Amygdala (tissue), 56 donors: ENCODE measurements at places on chromosomes 2 and 18.

DNA sequence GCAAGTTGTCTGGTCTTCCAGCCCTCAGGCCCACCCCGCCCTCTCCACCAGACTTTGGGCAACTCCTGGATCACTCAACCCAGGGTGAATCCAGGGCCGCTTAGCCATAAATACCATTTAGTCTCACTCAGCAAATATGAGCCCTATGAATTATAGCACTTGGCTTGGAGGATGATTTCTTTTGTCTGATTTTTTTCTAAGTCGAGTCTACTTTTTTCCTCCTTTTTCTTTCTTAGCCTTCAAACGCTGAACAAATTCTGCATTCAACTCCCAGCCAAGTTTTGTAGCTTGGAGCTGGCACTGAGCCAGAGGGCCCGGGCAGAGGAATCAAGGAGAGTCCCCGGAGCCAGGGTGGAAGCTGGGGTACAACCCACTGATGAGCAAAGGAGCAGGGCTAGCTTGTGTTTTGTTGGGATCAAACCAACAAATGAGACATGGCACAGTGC lies 48.7 kb downstream of the SERTAD2 start:
- no peak for DNase-seq

- no peak for DNase-seq
Observed at GRCh38 chr2:64934530-64934929, 54.7 kb upstream of the SLC1A4 start.

DNA sequence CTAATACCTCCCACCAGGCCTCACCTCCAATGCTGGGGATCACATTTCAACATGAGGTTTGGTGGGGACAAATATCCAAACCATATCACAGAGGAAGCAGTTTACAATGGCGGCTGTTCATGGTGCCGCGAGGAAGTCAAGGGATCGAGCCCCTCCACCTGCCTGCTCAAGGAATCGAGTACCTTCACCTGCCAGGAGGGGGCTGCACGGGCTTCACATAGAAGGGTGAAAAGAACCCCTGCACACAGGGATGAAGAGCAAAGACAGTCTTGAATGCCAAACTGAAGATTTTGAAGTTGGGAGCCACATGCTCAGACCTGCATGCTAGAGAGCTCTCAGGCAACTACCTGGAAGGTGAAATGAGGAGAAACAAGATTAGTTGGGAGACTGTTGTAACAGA lies 110.3 kb downstream of the KCNF1 start:
- DNase-seq: no peak

GRCh38 chr2:86195055-86195807 lies at the start of gene IMMT:
Gene IMMT (minus strand): TSS chr2:86195462. CDS start chr2:86195382, 80 bp downstream.
- DNase-seq: peak; percentile 90

DNA sequence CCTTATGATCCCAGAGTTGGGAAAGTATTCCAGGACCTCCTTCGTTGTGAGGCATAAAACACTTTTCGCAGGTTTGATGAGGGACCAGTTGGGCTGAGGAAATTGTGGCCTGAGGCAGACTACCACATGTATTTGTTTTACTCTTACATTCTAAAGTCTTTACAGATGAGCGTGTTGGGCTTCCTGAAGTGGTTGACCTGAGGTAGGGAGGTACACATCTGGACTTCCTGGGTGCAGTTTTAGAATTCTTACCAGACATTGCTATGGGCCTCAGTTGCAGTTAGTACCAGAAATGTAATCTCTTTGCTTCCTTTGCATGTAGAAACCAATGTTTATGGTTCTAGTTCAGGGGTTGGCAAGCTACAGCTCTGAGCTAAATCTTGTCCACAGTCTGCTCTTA lies 48.7 kb downstream of the COA5 start:
- DNase-seq: no peak

DNA sequence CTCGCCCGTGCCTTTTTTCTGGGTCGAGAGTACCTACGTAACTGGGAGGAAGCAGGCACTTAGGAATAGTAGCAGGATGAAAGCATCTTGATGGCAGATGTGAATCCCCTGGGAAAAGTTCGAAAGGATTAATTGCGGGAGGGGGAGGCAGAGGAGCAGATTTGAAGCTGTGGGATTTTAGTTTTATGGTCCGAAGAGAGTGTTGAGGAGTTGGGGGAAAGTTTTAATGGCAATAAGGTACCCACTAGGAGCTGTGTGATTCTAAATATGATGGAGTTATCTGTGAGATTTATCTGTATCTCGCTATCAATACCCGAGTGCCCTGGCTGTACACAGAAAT lies 1.1 kb downstream of the AGFG1 start:
- DNase-seq: no peak

DNA sequence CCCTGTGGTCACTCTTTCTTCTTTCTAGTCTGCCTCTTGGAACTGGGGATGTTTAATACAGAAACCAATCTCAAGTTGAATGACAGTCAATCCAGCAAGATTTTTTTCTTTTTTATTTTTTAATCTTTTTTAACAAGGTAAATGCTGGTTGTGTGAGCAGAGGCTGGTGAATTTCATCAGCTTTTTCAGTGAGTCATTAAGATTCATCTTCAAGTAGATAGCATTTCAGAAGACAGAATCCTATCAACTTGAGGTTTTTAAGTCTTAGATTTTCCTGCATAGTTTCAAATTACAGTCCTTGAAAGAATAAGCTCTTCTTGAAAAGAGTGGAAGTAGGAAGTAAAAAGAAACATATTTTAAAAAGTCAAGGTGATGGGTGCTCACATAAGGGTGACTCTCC lies 12.4 kb downstream of the SLC8A1 start:
- no peak for DNase-seq

- DNase-seq: no peak
Observed at GRCh38 chr2:109435066-109435690, 178.6 kb downstream of the SEPTIN10 start.

DNA sequence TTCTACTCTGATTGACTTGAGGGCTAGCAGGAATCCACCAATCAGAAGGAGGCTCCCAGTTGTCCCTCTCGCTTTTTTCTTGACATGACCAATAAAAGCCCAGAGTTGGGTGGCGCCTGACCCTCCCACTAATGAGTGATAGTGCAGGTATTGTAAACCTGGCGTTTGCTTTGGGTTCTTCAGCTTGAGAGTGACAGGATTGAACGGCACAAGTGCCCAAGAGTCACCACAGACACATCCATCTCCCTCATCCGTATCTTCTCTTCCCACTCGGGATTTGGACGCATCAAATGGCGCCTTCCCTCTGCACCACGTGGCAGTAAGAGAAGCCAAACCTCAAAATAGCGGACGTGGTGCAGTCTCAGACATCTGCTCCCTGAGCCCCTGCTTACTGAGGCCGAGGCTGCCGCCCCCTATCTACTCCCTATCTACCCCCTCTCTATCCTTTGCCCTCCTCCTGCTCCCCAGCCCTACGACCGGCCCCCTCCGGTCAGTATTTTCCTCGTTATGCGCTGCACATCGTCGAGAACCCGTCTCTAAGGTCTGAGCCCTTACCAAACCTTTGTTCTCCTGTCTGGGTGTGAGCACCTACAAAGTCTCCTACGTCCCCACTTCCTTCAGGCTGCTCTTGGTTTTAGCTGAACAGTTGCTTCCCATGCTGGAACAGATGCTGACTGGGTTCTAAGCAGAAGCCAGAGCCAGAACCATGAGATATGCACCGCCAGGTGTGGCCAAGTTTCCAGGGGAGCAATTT lies 881 bp upstream of the FAM161A start:
- DNase-seq: peak; percentile 85

DNA sequence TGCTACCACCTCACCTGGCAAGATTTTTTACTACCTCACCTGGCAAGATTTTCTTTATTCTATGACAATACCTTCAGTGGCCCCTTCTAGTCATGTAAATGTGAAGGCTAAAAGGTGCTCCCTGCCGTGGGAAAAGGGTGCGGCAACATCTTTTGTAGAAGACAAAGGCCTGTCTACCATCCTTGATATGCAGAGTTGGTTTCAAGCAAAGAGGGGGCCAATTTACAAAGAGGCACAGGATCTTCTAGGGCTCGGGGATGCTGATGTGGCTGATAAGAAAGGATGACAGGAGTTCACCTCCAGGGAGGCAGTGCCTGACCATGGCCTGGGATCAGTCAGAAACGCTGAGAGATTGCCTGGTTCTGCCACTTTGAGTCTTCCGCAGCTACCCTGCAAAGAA lies 165.4 kb upstream of the SLC1A4 start:
- no peak for DNase-seq

GRCh38 chr2:210715560-210716082 lies 159.2 kb downstream of the CPS1 start:
- no peak for DNase-seq

GRCh38 chr2:40416486-40416885 lies 35.4 kb downstream of the SLC8A1 start:
- DNase-seq: no peak

- DNase-seq: no peak
Observed at GRCh38 chr18:67301592-67301991, 214.9 kb downstream of the DSEL start.

- no peak for DNase-seq
Observed at GRCh38 chr2:136929531-136929930, 164.2 kb downstream of the THSD7B start.

DNA sequence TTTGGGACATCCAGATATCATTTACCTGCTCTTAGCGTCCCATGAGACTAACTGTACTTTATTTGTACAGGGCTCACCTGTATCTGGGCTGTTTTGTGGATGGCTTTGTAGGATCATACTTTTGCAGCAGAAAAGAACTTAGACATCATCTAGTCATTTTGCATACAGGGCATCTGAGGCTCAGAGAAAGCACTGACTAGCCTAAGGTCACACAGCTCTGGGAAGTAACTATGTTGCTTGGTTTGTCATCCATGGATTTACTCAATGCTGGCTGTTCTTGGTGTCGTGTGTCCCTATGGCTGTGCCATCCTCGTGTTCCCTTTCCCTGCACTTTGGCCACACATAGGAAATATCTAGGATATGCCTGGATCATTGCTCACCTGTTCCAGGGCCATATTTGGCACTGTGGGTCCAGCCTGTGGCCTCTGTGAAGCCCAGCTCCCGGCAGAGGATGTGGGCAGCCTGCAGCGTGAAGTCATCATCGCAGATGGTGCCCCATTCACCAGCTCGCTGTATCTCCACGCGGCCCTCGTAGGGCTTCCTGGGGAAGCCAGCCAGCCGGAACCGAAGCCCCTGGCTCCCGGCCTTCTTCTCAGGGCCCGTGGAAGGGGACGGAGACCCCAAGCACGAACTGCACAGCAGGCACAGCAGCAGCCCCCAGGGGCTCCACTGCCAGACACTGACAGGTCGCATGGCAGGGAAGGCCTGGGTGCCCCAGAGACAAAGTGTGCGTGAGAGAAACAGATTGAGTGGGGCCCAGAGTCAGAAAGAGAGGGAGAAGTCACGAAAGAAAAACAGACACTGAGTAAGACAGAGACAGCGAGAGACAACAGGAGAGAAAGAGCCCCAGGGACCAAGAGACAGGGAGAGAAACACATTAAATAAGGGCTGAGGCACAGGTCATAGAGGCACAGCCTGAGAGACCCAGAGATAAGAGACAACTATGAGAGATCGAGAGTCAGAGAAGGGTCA lies 1.5 kb downstream of the LOXL3 start:
- DNase-seq: no peak

DNA sequence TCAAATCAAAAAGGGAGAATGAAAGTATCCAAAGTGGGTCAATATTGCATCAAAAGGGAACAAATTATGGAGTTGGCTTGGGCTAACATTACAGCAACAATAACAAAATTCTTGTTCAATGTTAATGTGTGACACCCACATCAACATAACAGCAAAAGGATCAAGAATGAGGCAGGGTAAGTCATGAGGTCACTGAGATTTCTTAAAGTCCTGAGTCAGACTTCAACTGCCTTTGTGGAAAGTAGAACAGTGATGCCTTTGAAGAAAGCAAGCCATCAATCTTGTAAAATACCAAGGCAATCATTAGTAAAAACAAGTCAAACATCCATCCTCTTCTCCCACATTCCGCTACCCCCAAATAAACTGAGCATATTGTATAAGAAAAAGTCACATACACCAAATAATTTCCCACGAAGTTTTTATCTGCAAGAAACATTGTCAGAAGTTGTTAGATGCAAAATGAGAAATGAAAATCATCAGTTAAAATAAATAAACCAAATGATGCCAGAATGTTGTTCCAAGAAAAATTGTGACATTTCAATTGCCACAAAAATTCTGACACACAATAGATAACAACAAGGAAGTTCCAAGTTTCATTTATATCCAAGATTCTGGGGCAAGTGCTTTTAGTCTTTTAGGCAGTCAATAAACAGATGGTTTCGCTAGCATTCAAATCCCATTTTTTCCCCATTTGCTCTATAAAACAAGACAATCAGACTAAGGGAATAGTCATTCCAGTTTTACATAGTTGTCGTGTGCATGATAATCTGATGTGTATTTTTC lies 216.1 kb upstream of the SETBP1 start:
- no peak for DNase-seq

DNA sequence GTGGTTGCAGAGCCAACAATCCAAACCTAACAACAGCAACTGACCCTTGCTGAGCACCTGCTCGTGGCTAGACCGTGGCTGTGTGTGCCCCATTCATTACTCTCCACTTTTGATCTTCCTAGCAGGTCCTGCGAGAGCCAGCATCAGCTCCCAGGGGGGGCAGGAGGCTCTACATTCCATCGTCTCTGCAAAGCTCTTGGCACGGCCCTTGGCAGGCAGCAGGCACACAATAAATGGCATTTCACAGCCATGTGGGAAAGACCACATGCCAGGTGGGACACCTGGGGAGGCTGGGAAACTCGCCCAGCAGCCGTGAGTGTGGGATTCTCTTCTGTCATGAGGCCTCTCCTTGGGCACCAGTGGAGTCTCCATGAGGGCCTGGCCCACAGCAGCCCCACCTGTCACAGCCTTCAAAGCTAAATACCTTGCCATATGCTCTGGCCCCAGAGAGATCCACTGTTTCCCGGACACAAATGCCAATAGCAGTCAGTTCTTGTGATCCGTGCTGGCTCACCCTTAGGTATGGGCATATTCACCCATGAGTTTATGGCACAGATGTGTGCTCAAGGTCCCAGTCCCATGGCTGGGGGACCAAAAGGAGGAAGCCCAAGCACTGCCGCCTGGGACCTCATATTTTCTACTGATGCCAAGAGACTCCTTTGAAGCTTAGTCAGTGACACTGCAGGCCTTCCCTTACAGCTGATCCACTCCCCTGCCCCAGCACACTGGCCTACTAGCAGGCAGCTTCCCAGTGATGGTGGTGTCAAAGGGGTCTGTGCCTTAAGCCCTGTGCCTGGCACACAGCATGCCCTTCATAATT lies 6.8 kb upstream of the TEX51 start:
- DNase-seq: no peak

- DNase-seq: no peak
Observed at GRCh38 chr2:30362468-30363081, 84.5 kb upstream of the LCLAT1 start.

- no peak for DNase-seq
Observed at GRCh38 chr2:1236606-1237005, 176.7 kb upstream of the TPO start.

GRCh38 chr2:234702731-234703225 lies 205.9 kb upstream of the ARL4C start:
- DNase-seq: no peak
